IMR-90 (cell line): ENCODE measurements at places on chromosomes 11 and 22.

GRCh38 chr11:85313741-85314140 is 313.4 kb downstream of the DLG2 start:
- no peaks in the 10 kb centered on the region for H3K36me3 ChIP-seq
- no peaks in the 10 kb centered on the region for H3K4me1 ChIP-seq
- H3K27me3 ChIP-seq = no peaks in the 10 kb centered on the region
- no peak overlapping the region for H3K27ac ChIP-seq
- H3K4me3 ChIP-seq = no peak overlapping the region

DNA sequence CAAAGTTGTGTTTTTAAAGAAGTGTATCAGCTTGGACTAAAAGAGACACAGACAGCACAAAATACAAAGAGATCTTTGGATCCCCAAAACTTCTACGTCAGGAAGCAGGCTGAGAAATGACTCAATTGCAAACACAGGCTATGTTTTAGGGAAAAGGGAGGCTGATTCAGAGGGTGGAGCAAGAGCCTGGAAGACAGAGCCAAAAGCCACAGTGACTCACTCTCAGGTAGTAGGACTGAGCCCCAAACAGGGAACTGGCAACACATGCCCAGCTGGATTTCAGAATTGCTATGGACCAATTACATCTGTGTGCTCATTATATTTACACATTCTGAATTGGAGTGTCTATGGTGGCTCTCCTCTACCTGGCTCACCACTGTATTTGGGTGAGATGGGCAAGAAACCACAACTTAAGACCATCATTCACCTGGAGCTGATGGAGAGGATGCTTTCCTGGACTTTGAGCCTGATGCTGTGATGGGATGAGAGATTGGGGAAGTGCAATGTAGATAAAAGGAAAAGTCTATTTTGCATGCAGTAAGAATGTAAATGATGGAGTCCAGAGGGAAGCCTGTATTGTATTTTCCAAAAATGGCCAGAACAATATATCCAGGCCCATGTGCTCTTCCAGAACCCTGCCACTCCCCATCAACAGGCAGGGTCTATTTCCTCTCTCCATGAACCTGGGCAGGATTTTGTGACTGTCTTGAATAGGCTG is 20.8 kb upstream of the LINC01488 start:
- peaks cover 12% of the 10 kb centered on the region for H3K4me1 ChIP-seq
- H3K36me3 ChIP-seq = no peaks in the 10 kb centered on the region
- H3K4me3 ChIP-seq = no peak overlapping the region
- peak; percentile 95 for DNase-seq
- no peak overlapping the region for H3K27ac ChIP-seq
- H3K27me3 ChIP-seq = no peaks in the 10 kb centered on the region

DNA sequence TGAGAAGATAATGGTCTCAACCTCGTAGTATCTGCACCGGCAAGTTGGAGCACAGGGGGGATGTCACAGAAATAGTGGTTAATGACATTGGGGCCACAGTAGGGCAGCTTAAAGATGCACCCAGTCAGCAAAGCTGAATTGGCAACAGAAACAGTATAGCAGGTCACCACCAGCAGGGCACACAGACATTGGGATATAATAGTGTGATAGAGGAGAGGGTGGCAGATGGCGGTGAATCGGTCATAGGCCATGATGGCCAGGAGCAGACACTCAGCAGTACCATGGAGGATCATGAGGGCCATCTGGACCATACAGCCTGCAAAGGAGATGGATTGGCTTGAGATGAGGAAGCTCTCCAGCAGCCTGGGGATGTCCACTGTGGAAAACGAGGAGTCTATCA is 106.0 kb upstream of the OR9Q1 start:
- H3K4me3 ChIP-seq = no peak overlapping the region
- H3K36me3 ChIP-seq = no peaks in the 10 kb centered on the region
- H3K27ac ChIP-seq = no peak overlapping the region
- no peaks in the 10 kb centered on the region for H3K27me3 ChIP-seq
- no peaks in the 10 kb centered on the region for H3K4me1 ChIP-seq

GRCh38 chr11:71300187-71300586 is 47.8 kb upstream of the SHANK2 start:
- H3K27ac ChIP-seq = peak overlapping the region; percentile 83; the same call in 1 of the 2 replicates
- no peaks in the 10 kb centered on the region for H3K36me3 ChIP-seq
- H3K27me3 ChIP-seq = no peaks in the 10 kb centered on the region
- no peak for DNase-seq

DNA sequence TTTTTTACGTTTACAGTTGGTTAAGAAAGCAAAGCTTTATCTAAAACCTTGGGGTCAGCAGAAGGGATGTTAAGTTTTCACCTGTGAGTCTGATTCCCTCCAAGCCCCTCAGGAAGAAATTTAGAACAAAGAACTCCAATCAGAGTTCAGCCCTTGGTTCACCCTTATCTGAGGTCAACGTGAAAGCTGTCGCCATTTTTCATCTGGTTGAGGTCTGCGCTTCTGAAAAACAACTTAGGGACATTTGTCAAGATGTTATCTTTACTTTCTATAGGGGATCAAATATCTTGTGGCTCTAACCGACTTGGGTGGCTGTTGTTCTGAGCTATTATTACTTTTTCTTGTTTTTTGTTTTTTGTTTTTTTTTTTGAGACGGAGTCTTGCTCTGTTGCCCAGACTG is 30.0 kb downstream of the RGL4 start:
- no peak overlapping the region for H3K27ac ChIP-seq
- no peaks in the 10 kb centered on the region for H3K27me3 ChIP-seq
- 0 out of 2 replicates have a peak, but pooled peaks cover 4% of the 10 kb centered on the region for H3K4me1 ChIP-seq
- DNase-seq = no peak

- H3K27me3 ChIP-seq = no peaks in the 10 kb centered on the region
- no peak overlapping the region for H3K27ac ChIP-seq
- peak; percentile 43 for DNase-seq
- no peaks in the 10 kb centered on the region for H3K36me3 ChIP-seq
Measured at GRCh38 chr11:8577791-8578581, 16.0 kb downstream of the STK33 start.

GRCh38 chr11:61364012-61364675 is 2.0 kb downstream of the TMEM138 start:
- H3K27ac ChIP-seq = no peak overlapping the region
- H3K36me3 ChIP-seq = peaks cover 30% of the 10 kb centered on the region
- H3K4me3 ChIP-seq = no peak overlapping the region
- no peak for DNase-seq
- peaks cover 11% of the 10 kb centered on the region for H3K4me1 ChIP-seq

- peaks cover 14% of the 10 kb centered on the region for H3K4me1 ChIP-seq
- no peak for DNase-seq
- H3K27ac ChIP-seq = no peak overlapping the region
- H3K4me3 ChIP-seq = no peak overlapping the region
- no peaks in the 10 kb centered on the region for H3K36me3 ChIP-seq
Measured at GRCh38 chr11:69402251-69402887, 79.1 kb upstream of the LINC01488 start.

GRCh38 chr11:113888848-113889247 is 13.5 kb upstream of the USP28 start:
- no peaks in the 10 kb centered on the region for H3K4me1 ChIP-seq
- H3K36me3 ChIP-seq = no peaks in the 10 kb centered on the region
- no peak overlapping the region for H3K27ac ChIP-seq
- no peak overlapping the region for H3K4me3 ChIP-seq
- H3K27me3 ChIP-seq = no peaks in the 10 kb centered on the region

GRCh38 chr22:42805998-42806830 is 50.9 kb downstream of the ARFGAP3 start:
- H3K27me3 ChIP-seq = no peaks in the 10 kb centered on the region
- peaks cover 15% of the 10 kb centered on the region for H3K4me1 ChIP-seq
- no peak for DNase-seq

DNA sequence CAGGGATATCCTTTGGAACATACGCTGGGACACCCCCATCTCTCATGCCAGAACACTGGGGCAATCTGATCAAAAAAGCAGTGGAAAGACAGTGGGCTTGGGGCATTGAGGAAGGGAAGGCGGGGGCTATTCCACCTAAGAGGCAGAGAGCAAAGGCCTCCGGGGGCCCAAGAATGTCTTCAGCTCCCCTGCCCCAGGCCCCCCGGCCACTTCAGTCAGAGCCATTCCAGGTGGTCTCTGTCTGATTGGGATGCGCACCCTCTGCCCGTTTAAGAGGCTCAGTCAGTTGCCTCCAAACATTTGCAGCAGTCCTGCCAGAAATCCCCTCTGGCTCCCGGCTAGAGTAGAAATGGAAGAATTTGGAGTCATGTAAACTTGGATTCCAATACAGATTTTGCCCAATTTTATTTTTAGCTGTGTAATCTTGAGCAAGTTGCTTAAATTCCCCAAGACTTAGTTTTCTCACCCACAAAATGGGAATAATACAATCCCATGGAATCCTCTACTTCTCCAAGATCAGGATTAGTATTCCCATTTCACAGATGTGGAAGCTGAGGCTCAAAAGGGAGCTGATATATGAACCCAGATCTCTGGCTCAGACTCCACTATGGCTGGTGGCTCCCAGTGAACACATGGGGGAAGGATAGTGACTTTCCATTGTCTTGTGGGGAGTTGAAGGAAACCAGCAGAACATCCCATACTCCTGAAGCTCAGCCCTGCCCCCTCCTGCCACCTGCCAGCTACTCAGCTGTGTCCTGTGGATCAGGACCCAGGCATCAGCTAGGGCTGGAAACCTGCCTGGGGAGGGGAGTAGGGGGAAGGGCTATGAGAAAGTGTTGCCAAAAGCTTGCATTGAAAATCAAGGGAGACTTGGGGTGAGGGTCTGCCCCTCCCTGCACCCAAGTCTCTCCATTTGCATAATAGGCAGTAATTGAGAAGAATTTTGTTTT is 6.1 kb upstream of the WNT11 start:
- peaks cover 3% of the 10 kb centered on the region for H3K4me1 ChIP-seq
- DNase-seq = no peak
- H3K4me3 ChIP-seq = no peak overlapping the region
- no peak overlapping the region for H3K27ac ChIP-seq
- H3K36me3 ChIP-seq = no peaks in the 10 kb centered on the region

DNA sequence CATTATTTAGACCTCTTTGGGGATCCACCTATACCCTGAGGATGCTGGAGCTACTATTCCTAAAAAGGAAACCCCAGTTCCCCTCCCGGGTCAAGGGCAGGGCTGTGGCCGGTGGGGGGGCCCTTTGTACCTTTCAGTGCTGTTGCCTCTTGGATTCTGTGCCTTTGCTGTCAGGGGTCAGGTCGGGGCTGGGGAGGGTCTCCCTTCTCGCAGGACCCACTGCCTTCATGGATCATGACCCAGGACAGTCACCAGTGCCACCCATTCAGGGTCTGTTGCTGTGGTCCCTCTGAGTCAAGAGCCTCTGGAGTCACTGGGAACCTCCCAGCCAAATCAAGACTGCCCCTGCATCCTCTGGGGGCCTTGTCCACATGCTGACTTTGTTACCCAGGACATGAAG is 78.1 kb upstream of the CCND1 start:
- peaks cover 7% of the 10 kb centered on the region; the same call in 1 of the 2 replicates for H3K4me1 ChIP-seq
- no peak for DNase-seq
- no peaks in the 10 kb centered on the region for H3K27me3 ChIP-seq
- no peak overlapping the region for H3K27ac ChIP-seq
- H3K36me3 ChIP-seq = no peaks in the 10 kb centered on the region

DNA sequence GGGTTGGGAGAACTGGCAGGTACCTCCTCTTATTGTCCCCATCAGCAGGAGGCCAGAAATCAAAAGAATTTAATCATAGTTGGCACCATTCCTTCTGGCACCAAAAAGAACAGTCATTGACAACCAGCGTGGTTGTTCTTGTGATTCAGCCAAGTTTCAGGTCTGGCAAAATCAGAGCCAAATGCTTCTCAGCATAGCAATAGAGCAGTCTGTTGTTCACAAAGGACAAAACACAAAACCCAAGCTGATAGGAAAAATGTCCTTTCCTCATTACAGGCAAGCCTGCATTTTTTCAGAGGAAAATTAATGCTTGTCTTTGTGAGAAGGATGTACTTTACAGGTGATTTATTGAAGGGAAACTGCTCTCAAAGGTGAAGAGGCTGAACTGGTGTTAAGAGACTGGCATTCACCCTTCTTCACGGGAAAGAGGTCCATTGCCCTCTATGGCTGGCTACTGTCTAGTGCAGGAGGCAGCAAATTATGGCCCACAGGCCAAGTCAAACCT is 241.8 kb upstream of the ARHGAP42 start:
- DNase-seq = no peak
- no peaks in the 10 kb centered on the region for H3K4me1 ChIP-seq
- no peaks in the 10 kb centered on the region for H3K27me3 ChIP-seq
- no peak overlapping the region for H3K4me3 ChIP-seq
- H3K27ac ChIP-seq = no peak overlapping the region
- H3K36me3 ChIP-seq = no peaks in the 10 kb centered on the region

GRCh38 chr11:76630600-76631281 is 39.8 kb downstream of the LRRC32 start:
- no peaks in the 10 kb centered on the region for H3K36me3 ChIP-seq
- H3K27me3 ChIP-seq = peaks cover 2% of the 10 kb centered on the region; the same call in 1 of the 2 replicates
- peak overlapping the region; percentile 33; the same call in 1 of the 2 replicates for H3K27ac ChIP-seq
- DNase-seq = no peak
- no peak overlapping the region for H3K4me3 ChIP-seq

DNA sequence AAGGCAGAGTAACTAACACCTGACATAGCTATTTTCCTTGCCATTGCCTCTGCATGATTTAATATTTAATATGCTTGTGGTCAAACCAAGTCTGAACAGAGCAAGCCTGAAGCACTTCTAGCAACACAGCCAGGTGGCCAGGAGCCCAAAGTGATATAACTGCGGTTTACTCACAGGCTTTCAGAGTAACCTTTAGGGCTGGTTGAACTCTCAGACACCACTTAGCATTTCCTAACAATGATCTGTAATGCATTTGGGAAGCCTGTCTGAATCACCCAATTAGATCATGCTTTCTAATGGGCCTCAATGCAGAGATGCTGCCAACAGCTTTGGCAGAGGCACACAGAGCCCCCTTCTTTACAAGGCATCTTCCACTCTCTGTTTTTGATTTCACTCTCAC is 96.1 kb downstream of the FDX1 start:
- DNase-seq = peak; percentile 92
- no peaks in the 10 kb centered on the region for H3K27me3 ChIP-seq
- no peak overlapping the region for H3K4me3 ChIP-seq
- H3K4me1 ChIP-seq = peaks cover 14% of the 10 kb centered on the region

GRCh38 chr11:78662811-78663210 is 88.1 kb upstream of the NARS2 start:
- peaks cover 10% of the 10 kb centered on the region for H3K4me1 ChIP-seq
- H3K27ac ChIP-seq = no peak overlapping the region
- H3K27me3 ChIP-seq = no peaks in the 10 kb centered on the region

- H3K27ac ChIP-seq = peak overlapping the region; percentile 27
- peak; percentile 91 for DNase-seq
- H3K36me3 ChIP-seq = no peaks in the 10 kb centered on the region
Measured at GRCh38 chr11:86688398-86689179, 16.2 kb upstream of the ME3 start.

- DNase-seq = no peak
- H3K4me1 ChIP-seq = peaks cover 11% of the 10 kb centered on the region
- H3K27ac ChIP-seq = no peak overlapping the region
- H3K4me3 ChIP-seq = no peak overlapping the region
- H3K36me3 ChIP-seq = no peaks in the 10 kb centered on the region
Measured at GRCh38 chr22:41369424-41369745, 12.4 kb upstream of the TEF start.

DNA sequence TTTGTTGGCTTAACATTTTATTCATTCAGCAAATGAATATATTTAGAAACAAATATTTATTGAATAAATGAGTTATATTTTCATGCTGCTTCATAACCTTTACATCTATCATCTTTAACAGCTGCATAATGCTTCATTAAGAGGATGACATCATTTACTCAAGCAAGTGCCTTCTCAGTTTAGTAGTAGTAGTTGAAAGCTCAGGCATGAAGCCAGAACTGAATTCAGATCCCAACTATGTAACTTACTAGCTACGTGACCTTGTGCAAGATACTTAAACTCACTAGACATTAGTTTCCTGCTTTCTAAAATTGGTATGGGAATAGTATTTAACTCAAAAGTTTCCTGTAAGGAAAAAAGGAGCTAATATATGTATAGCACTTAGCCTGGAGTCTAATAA is 90.3 kb downstream of the TMPRSS5 start:
- H3K27me3 ChIP-seq = no peaks in the 10 kb centered on the region
- no peaks in the 10 kb centered on the region for H3K4me1 ChIP-seq
- no peak overlapping the region for H3K27ac ChIP-seq
- no peaks in the 10 kb centered on the region for H3K36me3 ChIP-seq
- peak; percentile 43 for DNase-seq
